ENCODE measurements at places on chromosomes 12 and 14. TPM values are rescaled to one million over a fixed set of nuclear protein-coding genes. Genes with fewer than 3 reads are reported as not detected.

- no peaks in the 10 kb centered on the region for H3K27me3 ChIP-seq
- no peaks in the 10 kb centered on the region for H3K36me3 ChIP-seq
- peak; percentile 16 for DNase-seq
- peaks cover 14% of the 10 kb centered on the region for H3K4me1 ChIP-seq
- no peak overlapping the region for H3K4me3 ChIP-seq
- H3K27ac ChIP-seq = peak overlapping the region; percentile 1
Observed at GRCh38 chr12:92927055-92927435, 2.0 kb downstream of the EEA1 start.

DNA sequence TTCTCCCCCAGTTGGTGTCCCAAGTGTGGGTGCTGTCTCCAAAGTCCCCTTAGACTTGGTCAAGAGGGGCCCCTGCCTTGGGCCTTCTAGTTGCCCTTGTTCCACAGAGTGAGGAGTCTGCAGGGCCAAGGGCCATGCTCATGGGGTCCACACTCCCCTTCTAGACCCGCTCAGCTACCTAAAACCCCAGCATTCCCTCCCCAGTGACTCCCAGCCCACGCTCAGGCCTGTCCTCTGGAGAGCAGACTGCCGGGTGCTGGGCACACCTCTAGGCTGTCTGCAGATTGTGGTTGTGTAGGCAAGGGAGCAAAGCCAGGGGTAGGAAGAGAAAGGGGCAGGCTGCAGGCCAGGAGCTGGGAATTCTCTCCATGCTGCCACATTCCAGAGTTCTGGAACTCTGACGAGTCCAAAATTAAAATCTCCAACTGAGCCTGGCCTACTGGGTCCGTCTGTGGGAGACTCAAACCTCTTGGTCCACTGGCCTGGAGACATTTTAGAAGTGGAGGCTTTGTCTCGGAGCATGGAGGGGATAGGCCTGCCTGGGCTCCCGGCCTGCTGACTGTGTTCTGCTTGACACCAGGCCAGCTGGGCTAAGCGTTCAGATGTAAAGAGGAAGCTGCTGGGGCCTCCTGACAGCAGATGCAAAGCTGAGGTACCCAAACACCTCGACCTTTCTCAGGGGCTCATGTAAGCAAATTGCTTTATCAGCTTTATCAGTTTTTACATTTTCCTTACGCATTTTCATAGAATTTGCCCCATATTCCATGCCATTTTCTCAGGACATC, 13.7 kb upstream of the KRT5 start:
- no peak overlapping the region for H3K27ac ChIP-seq
- peaks cover 22% of the 10 kb centered on the region for H3K27me3 ChIP-seq
- no peaks in the 10 kb centered on the region for H3K4me1 ChIP-seq
- no peak overlapping the region for H3K4me3 ChIP-seq

DNA sequence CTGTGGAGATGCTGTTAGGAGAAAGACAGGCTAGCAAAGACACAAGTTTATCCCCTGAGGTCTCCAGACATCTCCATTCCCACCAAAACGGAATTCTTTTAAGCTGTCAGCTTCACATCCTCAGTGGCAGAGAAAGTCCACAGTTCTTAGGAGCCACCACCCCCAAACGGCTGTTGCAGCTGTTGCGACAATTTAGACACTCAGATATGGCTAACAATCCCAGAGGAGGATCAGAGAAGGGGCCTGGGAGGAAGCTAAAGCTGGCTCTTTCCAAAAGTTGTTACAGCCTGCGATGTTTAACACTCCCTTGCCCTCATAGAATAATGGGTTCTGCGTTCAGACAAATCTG, 1.9 kb upstream of the ATP5MC2 start:
- H3K36me3 ChIP-seq = no peaks in the 10 kb centered on the region
- H3K27me3 ChIP-seq = peaks cover 19% of the 10 kb centered on the region
- H3K4me1 ChIP-seq = peaks cover 24% of the 10 kb centered on the region

- no peaks in the 10 kb centered on the region for H3K4me1 ChIP-seq
- no peak overlapping the region for H3K27ac ChIP-seq
- H3K36me3 ChIP-seq = peaks cover 9% of the 10 kb centered on the region
- H3K27me3 ChIP-seq = no peaks in the 10 kb centered on the region
Observed at GRCh38 chr14:99420711-99421110, 59.9 kb downstream of the SETD3 start.

DNA sequence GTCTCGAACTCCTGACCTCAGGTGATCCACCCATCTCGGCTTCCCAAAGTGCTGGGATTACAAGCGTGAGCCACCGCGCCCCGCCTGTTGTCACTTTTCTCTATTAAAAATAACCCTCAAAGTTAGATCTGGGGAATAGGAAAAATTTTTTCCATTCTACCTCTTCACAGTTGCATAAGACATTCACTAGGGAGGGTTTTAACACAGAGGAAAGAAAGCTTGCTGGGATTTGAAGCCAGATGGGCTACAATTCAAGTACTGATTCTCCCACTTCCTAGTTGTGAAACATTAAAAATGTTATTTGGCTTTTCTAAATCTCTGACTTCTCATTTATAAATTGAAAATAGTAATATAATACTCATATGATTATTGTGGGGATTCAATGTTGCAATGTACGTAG, 23.3 kb upstream of the SLC15A5 start:
- no peak for DNase-seq
- no peaks in the 10 kb centered on the region for H3K4me1 ChIP-seq
- no peaks in the 10 kb centered on the region for H3K36me3 ChIP-seq
- H3K4me3 ChIP-seq = no peak overlapping the region

GRCh38 chr14:23056145-23056955, 970 bp downstream of the CDH24 start:
- peaks cover 6% of the 10 kb centered on the region for H3K27me3 ChIP-seq
- DNase-seq = peak; percentile 50
- H3K4me3 ChIP-seq = peak overlapping the region; percentile 86
- peaks cover 25% of the 10 kb centered on the region for H3K36me3 ChIP-seq

GRCh38 chr14:89719366-89720075, 235.0 kb downstream of the EFCAB11 start:
- peak overlapping the region; percentile 95 for H3K27ac ChIP-seq
- H3K4me3 ChIP-seq = no peak overlapping the region
- H3K4me1 ChIP-seq = peaks cover 83% of the 10 kb centered on the region
- no peak for DNase-seq
- H3K36me3 ChIP-seq = no peaks in the 10 kb centered on the region

Gene TMTC1
- 0.44 TPM for total RNA-seq

GRCh38 chr12:54998958-54999510, 14.5 kb upstream of the TESPA1 start:
- no peaks in the 10 kb centered on the region for H3K36me3 ChIP-seq
- no peak overlapping the region for H3K4me3 ChIP-seq
- no peaks in the 10 kb centered on the region for H3K27me3 ChIP-seq
- no peak for DNase-seq

DNA sequence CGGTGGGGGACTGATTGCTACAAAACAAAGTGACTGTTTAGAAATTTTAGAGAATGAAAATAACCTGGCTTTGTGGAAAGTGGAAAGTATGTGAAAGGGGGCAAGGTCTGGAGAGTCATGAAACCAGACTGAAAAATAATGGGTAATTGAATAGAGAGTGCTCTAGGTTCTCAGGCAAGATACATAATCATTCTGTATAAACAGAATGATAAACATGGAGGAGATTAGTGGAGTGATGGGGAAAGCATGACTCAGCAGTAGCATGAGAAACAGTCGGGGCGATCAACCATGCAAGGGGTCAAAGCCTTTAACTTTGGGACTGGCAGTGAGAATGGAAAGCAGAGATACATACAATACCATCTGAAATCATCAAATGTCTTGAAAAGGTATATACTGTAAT, 332.5 kb downstream of the CCER1 start:
- no peaks in the 10 kb centered on the region for H3K36me3 ChIP-seq
- no peak for DNase-seq
- H3K4me3 ChIP-seq = no peak overlapping the region
- H3K27me3 ChIP-seq = no peaks in the 10 kb centered on the region
- no peaks in the 10 kb centered on the region for H3K4me1 ChIP-seq
- no peak overlapping the region for H3K27ac ChIP-seq

Gene EML1
- total RNA-seq = not detected

Gene ABCC9
- 0.09 TPM for total RNA-seq

DNA sequence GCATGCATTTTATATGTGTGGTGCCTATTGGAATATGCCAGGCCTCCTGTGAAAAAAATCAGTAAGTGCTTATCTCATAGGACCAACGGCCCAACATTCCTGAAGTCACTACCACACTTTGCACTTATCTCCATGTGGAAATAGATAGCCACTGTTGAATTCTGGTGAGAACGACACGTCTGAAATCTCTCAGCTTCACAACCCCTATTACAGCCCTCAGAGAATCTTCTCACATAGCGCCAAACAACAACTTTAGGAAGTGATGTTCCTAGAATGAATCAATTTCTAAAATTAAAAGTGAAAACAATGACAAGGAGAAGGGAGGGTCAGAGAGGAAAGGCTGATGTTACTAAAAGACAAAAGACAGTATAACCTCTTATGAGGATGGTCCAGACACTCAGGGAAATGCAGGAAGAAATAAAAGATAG, 270.8 kb upstream of the BTG1 start:
- H3K27ac ChIP-seq = no peak overlapping the region
- H3K4me1 ChIP-seq = no peaks in the 10 kb centered on the region
- no peak for DNase-seq
- H3K27me3 ChIP-seq = no peaks in the 10 kb centered on the region
- H3K36me3 ChIP-seq = no peaks in the 10 kb centered on the region

DNA sequence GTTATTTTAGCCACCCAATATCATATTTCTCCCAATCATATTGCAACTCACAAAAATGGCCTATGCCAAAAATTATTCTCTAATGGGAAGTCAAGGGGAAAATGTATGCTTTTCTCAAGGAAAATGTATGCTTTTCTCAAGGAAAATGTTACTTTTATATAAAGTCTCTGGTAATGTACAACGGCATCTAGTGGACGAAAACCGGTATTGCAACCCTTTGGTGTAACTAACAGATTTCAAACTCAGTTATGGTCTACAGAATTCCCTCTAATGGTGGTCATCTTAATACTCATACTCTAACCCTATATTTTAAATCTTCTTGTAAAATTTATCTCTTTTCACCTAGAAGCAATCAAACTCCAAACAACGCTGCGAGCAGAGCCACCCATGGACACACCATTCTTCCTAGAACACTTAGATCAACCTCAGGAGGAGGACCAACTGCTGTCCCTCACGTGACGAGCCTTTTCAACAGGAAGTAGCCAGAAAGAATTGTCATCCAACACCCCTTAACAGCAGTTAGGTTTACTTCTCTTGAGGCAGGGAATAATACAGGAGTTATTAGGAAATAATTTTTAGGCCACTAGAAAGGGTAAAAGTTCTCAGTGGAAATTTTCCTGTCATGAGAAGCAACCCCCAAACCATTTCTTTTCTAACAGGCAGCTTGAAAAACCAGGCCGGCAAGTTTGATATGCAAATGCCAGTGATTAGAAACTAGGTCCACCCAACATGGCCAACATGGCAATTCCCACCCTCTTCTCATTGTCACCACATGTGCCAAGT, 20.1 kb downstream of the APOBEC1 start:
- DNase-seq = no peak
- H3K4me3 ChIP-seq = no peak overlapping the region
- no peaks in the 10 kb centered on the region for H3K27me3 ChIP-seq
- peaks cover 5% of the 10 kb centered on the region for H3K4me1 ChIP-seq
- no peaks in the 10 kb centered on the region for H3K36me3 ChIP-seq

GRCh38 chr14:51224551-51224950, 15.5 kb upstream of the TMX1 start:
- H3K36me3 ChIP-seq = no peaks in the 10 kb centered on the region
- no peaks in the 10 kb centered on the region for H3K27me3 ChIP-seq
- H3K4me3 ChIP-seq = no peak overlapping the region
- no peak overlapping the region for H3K27ac ChIP-seq
- DNase-seq = no peak

DNA sequence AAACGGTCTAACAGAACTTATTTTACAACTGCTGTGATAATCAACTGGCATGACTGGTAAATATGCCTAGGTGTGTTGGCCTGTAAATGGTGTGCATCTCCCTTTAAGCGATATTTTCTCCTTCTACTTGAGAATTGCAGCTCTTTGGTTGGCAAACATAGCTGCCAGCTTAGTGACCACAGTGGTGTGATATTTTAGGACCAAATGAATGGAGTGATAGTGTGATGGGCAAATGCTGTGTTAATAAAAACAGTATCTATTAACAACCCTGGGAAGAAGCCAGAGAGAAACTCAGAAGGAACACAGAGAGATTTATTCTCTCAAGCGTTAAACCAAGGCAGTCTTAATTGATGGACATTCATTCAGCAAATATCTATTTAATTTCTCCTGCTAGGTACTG, 278.4 kb downstream of the AACS start:
- H3K4me3 ChIP-seq = no peak overlapping the region
- H3K36me3 ChIP-seq = no peaks in the 10 kb centered on the region
- H3K27ac ChIP-seq = no peak overlapping the region
- no peaks in the 10 kb centered on the region for H3K4me1 ChIP-seq
- DNase-seq = no peak

DNA sequence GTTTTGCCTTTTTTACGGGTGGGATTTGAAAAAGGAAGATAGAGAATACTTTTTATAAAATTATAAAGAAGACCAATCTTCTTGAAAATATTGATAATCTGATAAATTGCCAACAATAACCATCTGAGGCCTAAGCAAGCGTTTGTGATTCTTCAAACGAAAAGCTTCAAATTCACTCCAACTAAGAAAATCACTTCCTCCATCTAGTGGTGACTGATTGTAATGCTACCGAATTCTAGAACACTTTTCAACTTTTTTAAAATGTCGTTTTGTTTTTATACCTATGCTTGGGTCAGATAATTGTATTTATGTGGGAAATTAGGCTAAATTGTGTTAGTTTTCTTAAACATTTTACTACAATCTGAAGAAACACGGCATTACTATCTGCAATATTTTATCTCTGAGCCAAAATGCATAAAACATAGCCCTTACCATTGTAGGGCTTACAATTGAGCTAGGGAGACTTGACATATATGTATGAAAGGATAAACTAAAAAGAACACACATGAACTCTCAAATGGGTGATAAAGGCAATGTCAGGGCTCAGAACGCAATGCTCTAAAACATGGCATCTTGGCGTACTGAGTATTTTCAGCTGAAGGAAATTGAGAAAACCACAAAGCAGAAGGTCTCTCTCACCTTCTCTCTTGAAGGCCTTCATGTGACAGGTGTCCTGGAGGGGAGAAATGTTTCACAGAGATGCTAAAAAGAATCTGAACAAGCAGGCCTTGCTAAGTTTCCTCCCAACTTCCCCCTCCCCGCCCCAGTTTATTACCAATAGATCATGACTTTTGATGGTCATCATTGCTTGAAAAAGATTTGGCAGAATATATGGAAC, 36.8 kb upstream of the G2E3 start:
- peaks cover 5% of the 10 kb centered on the region for H3K4me1 ChIP-seq
- no peak overlapping the region for H3K4me3 ChIP-seq
- H3K27me3 ChIP-seq = no peaks in the 10 kb centered on the region
- H3K27ac ChIP-seq = no peak overlapping the region
- DNase-seq = peak; percentile 67

All from T-cell (primary cell).